ENCODE measurements at places on chromosomes 11 and 22.

DNA sequence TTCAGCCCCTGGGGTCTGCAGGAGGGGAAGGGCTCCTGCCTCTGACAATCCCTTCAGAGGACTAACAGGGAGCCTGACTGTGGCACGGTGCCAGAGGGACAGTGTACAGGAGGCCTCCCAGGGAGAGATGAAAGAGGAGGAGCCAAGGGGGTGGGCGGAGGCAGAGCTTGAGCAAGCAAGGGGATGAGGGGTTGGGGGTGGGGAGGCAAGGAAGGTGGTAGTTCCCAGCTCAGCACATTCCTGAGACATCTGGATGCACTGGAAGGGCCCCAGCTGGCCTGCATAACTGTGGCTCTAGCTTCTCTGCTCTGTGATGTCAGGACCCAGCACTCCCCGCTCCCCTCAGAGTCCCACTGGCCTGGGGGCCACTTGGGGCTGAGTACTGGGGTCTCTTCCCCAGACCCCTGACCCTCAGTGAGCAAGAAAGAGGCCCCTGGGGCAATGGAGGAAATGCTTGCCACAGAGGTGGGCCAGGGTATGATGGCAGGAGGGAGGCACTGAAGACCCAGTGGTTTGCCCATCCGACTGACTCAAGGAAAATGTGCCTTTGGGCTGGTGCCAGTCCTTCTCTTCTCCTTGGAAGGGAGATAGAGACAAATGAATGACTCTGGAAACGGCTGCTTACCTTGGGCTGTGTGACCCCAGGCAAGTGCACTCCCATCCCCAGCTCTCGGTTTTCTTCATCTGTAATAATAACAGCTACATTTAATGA is 13.3 kb downstream of the CREB3L1 start:
- DNase-seq, result peak; percentile 99

DNA sequence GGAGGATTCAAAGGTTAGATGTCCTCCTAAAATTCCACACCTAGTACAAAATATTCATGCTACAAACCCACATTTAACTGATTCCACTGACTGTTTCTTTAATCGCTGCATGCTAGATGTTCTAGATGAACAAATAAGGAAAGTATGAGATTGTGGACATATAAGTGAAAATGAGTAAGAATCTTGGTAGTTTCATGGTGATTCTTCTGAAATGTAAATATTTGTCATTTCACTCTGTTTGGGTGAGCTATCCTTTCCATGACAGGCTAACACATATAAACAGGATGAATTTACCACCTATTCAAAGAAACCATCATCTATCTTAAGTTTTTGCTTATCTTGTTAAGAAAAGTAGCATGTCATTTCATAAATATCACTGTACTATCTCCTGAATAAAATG is 14.8 kb downstream of the OR5B3 start:
- DNase-seq, result peak; percentile 0

GRCh38 chr22:50531546-50531961 is 1.7 kb upstream of the TYMP start:
- DNase-seq, result no peak

DNA sequence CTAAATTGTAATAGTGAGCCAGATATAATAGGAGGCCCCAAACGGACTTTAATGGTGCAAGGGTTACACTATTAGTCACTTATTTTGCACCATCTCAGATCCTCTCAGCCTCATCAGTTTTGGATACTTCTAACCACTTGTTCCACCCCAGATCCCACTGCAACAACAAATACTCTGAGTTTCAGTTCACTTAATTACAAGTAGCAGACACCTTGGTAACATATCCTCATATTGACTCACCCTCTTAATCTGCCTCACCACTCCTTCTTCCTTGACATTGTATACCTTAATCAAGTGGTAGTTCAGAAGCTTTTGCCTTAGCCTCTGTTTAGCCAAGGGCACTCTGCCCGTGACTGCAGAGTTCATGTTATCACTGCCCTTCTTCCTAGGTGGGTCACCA is 256.1 kb upstream of the UBASH3B start:
- no peak for DNase-seq

DNA sequence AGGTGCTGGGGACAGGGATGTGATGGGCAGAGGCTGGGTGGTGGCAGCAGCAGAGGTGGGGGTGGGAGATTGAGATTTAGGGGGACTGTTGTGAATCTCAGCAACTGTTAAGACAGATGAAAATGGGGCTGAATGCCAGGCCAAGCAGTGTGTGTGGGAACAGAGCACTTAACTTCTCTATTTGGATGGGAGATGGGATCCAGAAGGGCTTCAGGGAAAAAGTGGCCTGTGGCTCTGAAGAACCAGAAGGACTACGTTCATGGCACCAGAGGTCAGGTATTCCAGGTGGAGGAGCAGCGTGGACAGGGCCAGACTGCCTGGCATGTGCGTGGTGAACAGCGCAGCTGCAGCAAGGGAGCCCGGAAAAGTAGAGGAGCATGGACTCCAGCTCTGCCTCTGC is 82.6 kb upstream of the SYT13 start:
- no peak for DNase-seq

GRCh38 chr11:48037709-48038468 is 57.5 kb downstream of the PTPRJ start:
- peak; percentile 45 for DNase-seq

DNA sequence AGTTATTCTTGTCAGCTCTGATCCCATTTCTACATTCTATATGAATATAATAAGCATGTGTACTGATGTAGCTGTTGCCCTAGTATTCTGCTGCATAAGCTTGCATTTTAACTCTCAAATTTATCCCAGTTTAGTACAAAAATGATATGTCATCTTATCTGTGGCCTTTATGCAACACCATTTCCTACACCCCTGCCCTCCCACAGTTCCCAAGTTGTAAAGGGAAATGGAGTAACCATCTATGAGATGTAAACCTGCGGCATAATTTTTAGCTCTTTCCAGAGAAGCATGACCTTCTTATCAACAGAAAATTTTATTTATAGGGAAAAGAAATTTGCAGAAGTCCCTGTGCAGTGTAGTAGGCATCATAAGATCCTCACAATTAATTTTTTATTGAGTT is 18.9 kb upstream of the CARD18 start:
- no peak for DNase-seq

- no peak for DNase-seq
Measured at GRCh38 chr11:14657841-14658240, 14.2 kb downstream of the PDE3B start.

GRCh38 chr11:113553235-113553634 is 78.0 kb upstream of the DRD2 start:
- DNase-seq, result peak; percentile 99

DNA sequence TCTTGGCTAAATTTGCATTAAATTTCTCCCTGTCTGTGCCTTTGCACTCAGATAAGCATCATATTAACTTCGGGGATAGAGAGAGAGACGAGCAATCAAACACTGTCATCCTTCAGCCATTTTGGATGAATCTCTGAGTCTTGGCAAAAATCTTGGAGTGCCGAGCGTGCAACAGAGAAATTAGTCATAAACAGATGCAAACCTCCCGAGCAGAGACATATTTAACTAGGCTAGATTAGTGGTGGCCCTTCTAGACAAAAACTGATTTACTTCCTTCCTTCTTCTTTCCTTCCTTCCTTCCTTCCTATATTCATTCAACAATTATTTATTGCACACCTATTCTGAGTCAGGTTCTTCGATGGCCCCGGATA is 114.4 kb upstream of the BLID start:
- DNase-seq, result peak; percentile 84

- DNase-seq, result peak; percentile 73
Measured at GRCh38 chr11:114563077-114563476, 3.4 kb upstream of the NXPE1 start.

- no peak for DNase-seq
Measured at GRCh38 chr11:7196396-7197146, 55.1 kb upstream of the SYT9 start.

GRCh38 chr22:27327981-27328721 is 473.4 kb downstream of the MN1 start:
- DNase-seq, result no peak

DNA sequence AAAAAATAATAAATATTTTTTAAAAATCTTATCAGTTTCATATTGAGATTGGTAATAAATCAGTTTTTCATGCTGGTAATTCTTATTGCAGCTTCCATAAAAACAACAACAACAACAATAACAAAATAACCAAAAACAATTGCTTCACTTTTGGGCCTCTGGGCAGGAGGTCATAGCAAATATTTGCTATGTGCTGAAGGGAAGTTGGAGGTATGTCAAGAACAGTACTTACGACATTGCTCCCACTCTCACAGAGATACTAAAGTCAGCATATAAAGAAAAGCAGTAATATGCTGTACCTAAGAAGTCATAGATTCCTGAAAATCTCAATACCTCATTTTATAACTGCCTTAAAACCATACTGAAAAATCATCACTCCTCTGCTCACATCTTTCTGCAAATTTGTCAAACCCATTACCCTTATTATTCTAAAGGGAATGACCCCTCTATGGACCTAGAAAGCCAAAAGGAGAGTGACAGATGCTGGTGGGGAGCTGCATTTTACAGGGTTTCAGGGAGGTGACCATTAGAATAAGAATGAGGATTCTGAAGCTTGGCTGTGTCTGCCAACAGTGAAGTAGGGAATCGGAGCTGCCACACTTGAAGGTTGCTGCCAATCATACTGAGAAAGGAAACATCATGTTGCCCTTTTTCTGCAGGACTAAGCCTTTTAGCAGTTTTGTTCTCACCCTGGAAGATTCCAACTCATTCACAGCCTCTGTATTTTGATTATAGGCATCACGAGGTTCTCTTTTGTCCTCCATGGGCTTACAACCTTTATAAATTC is 742.9 kb downstream of the LRRC4C start:
- no peak for DNase-seq

DNA sequence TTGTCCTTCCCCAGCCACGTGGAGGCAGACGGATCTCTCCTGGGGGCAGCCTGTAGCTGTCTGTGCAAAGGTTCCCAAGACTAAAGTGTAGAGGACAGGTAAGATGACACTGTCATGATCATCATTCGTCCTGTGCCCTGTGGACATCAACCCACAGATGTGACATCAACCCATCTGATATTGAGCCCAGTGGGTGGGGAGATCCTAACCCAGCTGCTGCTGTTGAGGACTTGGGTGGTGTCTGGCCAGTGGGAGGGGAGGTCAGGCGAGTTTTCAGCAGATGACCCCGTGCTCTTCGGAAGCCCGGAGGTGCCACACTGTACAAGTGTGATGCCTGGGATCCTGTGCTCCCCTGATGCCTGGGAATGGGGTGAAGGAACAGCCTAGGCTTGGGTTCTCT is 1.2 kb upstream of the GAL start:
- no peak for DNase-seq

- no peak for DNase-seq
Measured at GRCh38 chr11:64084951-64085710, 49.4 kb downstream of the FLRT1 start.

DNA sequence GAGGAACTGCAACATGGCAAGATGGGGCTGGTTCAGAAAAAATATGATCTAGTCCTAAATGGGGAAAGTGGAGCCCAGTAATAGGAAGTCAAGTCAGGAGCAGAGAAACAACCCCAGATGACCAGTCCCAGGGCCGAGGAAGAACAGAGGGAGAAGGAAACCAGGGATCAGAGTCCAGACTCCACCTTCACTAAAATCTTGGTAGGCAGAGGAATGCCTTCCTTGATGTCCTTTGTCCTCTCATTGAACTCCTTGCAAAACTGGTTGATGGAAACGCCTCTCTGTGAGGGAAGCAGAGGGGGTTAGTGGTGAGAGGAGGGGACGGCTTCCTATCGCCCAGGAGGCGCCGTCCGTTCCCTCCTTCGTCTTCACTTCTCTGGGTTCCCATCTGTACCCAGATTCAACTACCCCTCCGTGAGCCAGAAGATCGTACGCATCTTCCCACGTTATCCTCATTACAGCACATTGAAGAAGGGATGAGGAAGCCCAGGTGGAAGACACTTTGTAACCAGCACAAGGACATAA is 607 bp downstream of the MRPL11 start:
- no peak for DNase-seq

DNA sequence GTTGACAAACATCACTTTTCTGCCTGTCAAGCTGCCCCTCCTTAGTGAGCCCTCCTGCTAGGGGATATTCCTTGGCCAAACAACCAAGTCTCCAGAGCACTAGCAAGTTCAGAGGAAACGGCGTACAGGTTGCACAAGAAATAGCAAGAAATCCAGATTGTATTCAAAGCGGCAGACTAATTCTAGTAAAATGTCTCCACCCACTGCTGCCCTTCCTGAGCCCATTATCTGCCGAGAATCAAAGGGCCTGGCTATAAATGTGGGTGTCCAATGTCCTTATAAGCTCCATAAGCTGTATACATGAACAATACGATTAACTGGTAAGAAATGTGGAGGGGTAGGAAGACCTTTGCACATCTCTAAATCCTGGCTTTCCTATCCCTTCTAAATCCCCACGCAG is 44.0 kb upstream of the AKIP1 start:
- DNase-seq, result no peak

DNA sequence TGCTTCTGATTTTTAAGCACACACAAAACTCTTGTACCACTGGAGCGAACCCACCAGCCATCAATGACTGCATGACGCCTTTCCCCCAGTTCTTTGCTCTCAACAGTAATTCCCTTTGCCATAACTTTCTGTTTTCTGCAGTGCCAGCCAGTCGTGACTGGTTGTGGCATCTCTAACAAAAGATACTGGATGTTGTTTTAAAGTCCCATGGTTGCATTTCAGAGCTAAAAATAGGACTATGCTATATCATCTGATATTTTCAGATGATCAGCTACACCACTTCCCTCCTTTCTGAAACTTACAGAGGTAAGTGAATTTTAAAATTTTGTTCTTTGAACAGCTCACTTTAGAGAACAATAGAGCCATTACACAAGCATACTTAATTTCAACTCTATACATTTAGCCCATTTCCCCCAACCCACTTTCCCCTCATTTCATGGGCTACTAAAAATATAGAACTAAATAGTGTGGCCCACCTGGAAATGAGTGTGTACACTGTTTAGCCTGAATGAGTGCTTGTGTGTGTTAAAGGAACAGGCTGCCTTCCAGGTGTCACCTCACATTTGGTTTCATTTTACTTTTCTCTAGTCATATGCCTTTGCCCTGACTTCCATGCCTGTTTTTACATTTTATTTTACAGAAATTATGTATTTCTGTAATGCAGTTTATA is 136.9 kb upstream of the ZC3H12C start:
- DNase-seq, result no peak

- DNase-seq, result no peak
Measured at GRCh38 chr11:61150706-61151544, 10.3 kb downstream of the VPS37C start.

GRCh38 chr22:36197065-36197440 is 4.6 kb downstream of the APOL4 start:
- peak; percentile 81 for DNase-seq

- no peak for DNase-seq
Measured at GRCh38 chr22:37896181-37896592, 9.9 kb upstream of the MICALL1 start.

DNA sequence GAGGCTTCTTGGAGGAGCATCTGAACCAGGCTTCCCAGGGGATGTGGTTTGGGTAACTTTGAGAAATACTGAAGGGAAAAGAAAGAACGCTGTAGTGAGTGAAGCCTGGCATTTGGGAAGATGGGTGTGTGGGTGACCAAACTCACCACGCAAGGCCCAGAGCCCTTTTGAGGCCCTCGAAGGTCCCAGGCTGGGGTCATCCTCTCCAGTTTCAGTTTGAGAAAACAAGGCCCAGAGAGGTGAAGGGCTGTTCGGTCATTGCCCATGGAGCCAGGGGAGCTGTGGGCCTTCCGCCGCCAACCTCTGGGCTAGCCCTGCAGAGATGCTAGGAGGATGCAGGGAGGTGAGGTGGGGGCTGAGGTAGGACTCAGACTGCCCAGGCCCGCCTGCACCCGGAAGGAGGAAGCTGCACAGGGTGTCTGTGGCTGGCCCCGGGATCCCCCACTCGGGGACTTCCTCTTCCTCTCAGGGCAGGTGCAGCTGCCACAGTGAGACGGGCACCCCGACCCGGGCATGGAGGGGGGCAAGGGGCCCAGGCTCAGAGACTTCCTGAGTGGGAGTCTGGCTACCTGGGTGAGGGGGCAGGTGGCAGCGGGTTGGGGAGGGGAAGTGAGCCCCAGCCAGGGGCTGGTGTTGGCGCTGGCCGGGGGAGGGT is at the start of gene CCDC88B:
Gene CCDC88B (plus strand): TSS at position 451 of the 655 bp plus-strand sequence. CDS start 63 bp downstream, at position 514.
- no peak for DNase-seq
